ENCODE measurements at places on chromosomes 7 and 10.

- DNase-seq: no peak
Measured at GRCh38 chr7:68754414-68754813, 843.9 kb upstream of the AUTS2 start.

DNA sequence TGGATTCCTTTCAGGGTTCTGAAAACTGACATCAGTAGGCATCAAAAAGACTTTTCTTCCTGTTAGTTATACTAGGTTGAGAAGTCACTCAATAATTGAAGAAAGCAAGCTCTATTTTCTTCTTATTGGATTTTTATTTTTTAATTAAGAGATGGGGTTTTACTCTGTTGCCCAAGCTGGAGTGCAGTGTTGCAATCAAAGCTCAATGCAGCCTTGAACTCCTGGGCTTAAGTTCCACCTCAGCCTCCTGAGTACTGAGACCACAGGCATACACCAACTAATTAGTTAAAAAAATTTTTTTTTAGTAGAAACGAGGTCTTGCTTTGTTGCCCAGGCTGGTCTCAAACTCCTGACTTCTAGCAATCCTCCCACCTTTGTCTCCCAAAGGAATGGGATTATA is 28.0 kb downstream of the PIP4K2A start:
- DNase-seq: no peak

GRCh38 chr10:89853781-89854191 is 152.4 kb downstream of the KIF20B start:
- DNase-seq: no peak

GRCh38 chr7:128112781-128113221 is 81.6 kb upstream of the LRRC4 start:
- DNase-seq: no peak

DNA sequence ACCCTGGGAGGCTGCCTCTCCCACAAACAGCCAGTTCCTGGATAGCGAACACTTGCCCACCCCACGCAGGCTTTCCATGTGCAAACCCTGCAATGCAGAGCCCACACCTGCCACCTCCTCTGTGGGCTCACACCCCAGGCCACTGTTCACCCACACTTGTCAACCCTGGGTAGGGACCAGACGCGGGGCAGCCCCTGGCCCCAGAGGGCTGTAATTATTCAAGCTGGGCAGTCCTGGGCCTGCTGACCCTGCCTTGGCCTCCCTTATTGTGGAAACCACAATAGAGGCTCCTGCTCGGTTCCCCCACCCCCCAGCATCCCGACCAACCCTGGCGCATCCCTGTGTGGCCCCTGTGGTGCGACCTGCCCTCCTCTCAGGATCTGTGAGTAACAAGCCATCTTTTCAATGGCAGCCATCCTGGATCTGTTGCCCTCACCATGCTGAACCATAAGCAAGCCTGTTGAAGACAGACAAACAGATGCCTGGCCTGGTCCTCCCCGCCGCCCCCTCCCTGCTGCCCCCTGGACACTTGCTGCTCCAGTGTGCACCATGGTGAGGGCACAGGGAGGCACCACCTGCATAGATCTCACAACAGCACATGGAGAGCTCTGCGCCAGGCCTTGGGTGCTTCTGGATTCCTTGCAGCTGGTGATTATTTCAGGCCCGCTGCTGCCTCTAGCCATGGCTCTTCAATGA is 15.8 kb upstream of the UBE3C start:
- no peak for DNase-seq

GRCh38 chr7:12249706-12250105 is 38.6 kb downstream of the TMEM106B start:
- no peak for DNase-seq
